ENCODE measurements at places on chromosomes 2 and 18. TPM values are rescaled to one million over a fixed set of nuclear protein-coding genes. Genes with fewer than 3 reads are reported as not detected.
A peak's percentile ranks its signal among the peaks of the same experiment; 100 is the strongest.

The AFF3 gene
- 1.6 TPM for total RNA-seq

The GPN1 gene
- total RNA-seq: 58.4 TPM

DNA sequence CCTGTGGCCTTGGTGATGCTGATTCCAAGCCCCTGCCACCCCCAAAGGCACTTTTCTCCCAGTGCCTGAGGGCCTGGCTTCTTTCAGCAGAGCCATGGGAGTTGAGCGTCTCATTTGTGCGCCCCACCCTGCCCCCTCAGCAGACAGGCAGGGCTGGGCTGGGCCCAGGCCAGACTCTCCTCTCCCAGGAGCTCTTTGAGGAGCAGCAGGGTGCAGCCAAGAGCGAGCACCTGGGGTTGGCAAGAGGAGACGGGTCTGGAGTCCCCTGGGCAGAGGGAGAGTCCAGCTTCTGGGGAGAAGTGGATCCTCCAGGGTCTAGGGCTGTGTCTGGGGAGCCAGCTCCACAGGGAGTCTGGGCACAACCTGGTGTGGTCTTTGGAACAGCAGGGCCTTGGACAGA is 21.2 kb downstream of the NPPC start:
- no peak for DNase-seq

The SP140 gene
- total RNA-seq: not detected

DNA sequence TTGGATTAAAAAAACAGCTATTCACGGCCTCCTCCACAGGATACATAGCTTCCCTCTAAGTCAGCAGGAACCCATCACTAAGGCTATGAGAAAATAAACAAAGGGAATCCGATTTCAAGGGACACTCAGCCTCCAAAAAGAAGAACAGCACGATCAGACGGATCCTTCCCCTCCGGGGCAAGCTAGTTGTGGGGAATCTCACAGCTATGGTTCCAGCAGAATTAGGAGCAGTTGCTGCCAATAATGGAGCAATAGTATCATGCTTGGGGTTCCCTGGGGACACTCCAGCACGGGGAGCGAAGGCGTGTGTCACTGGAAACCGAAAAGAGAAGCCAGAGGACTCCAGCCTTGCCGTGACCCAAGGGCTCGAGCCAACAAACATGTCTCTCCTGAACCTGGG is 163.1 kb downstream of the TTC32 start:
- DNase-seq: no peak

GRCh38 chr2:98839292-98839691 is 96.7 kb downstream of the CRACDL start:
- DNase-seq: no peak

DNA sequence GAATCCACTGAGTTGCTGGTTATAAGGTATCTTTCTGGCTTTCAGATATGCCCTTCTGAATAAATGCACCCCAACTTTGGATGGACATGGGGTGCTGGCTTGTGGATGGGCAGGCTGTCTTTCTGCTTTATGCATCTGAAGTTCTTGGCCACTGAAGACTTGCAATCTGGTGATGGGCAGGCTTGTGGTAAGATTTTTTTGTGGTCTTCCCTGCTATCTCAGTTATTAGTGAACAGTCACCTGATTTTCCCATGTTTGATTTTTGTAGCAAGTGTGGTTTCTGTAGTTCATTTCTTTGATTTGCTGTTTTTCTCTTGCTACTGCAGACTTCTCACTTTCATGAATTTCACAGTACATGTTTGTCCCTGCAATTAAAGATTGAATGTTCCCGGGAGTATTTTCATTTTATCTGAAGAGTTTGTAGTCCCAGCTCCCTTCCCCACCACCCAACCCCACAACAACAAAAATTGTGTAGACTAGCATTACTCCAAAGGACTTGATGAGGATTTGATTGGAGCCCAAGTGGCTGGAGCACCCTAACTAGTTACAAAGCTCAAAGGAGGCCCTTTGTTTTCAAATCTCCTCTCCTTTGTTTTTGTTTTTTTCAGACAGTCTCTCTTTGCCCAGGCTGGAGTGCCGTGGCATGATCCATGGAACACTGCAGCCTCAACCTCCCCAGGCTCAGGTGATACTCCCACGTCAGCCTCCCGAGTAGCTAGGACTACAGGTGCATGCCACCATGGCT is 63.6 kb upstream of the MGAT5 start:
- DNase-seq: no peak

The STAT4 gene
- 15.2 TPM for total RNA-seq

- no peak for DNase-seq
These were observed 386.3 kb downstream of the LRATD1 start for GRCh38 chr2:15018814-15019213.

DNA sequence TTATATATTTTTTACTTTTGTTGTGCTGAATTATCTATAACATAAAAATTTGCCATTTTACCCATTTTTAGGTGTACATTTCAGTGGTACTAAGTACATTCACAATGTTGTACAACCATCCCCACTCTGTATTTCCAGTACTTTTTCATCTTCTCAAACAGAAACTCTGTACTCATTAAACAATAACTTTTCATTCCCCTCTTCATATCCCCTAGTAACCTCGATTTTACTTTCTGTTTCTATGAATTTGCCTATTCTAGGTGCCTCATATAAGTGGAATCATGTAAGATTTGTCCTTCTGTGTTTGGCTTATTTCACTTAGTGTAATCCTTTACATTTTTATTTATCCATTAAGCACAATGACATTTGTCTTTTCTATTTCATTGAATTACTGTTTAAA is 51.3 kb downstream of the GTF2A1L start:
- DNase-seq: no peak

DNA sequence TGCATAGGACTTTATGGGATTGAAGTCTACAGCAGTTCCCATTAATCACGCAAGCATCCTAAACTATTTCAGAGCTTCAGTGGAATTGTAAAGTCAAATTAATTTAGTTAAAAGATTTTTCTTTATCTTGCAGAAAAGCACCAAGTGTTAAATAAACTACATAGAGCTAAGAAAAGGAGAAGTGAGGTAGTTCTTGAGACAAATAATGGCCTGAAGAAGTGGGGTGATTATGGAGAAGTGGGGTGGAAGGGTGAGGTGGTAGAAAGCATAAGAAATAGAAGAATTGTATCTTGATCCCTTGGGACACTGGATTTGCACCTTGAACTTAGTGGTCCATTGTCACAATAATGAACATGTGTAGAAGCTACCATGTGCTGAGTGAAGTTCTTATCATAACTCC is 121.7 kb upstream of the LINC00305 start:
- DNase-seq: no peak

DNA sequence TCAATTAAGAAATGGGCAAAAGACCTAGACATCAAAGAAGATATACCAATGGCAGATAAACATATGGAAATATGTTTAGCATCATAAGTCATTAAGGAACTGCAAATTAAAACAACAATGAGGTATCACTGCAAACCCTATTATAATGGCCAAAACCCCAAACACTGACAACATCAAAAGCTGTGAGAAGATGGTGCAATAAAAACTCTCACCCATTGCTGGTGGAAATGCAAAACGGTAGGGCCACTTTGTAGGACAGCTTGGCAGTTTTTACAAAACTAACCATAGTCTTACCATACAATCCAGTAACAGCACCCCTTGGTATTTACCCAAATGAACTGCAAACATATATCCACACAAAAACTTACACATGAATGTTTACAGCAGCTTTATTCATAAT is 213.1 kb downstream of the UBE2E3 start:
- no peak for DNase-seq

- peak; percentile 76 for DNase-seq
These were observed 154.8 kb downstream of the TGIF1 start for GRCh38 chr18:3604498-3605408.

DNA sequence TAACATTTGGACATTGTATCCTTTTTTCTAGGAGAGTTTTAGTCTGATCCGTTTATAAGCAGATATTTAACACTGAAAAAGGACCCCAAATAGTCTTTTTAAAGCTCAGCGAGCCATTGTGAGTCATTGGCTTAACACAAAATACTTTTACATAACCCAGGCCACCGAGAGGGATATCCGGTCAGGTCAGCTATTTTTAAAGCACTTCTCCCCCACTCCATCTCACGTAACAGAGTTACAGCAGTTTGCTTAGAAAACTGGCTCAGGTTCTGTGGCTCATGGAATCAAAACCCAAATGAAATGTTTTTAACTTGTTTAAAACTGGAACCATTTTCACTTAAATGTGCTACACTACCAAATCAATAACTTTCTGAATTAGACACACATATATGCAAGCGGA is 23.9 kb downstream of the COL4A3 start:
- no peak for DNase-seq

The PRKCE gene
- total RNA-seq: 4.0 TPM

Data from Caki2 (cell line).